ENCODE measurements at places on chromosomes 12 and 14.

DNA sequence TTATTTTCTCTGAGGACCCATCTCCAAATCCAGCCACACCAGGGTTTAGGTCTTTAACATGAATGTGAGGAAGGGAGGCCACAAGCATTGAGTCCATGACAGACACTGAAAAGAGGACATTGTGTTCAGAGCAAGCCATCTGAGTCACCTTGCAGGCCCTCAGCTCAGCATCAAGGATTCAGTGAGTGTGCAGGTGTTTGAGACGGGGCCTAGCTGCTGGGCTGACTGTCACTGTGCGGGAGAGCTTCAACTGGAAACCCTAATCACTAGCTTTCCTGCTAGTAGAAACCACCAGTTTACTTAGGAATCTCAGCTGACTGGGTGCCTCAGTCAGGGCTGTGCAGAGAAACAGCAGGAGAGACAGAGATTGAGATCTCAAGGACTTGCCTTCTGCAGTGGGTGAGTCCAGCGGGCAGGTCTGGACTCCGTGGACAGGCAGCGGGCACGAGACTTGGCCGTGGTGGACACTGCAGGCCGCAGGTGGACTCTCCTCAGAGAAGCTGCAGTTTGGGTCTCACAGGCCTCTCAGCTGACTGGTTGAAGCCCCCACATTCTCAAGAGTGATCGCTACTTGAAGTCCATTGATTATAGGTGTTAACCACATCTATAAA, 86.1 kb upstream of the DYNC1H1 start:
- DNase-seq = peak; percentile 80

DNA sequence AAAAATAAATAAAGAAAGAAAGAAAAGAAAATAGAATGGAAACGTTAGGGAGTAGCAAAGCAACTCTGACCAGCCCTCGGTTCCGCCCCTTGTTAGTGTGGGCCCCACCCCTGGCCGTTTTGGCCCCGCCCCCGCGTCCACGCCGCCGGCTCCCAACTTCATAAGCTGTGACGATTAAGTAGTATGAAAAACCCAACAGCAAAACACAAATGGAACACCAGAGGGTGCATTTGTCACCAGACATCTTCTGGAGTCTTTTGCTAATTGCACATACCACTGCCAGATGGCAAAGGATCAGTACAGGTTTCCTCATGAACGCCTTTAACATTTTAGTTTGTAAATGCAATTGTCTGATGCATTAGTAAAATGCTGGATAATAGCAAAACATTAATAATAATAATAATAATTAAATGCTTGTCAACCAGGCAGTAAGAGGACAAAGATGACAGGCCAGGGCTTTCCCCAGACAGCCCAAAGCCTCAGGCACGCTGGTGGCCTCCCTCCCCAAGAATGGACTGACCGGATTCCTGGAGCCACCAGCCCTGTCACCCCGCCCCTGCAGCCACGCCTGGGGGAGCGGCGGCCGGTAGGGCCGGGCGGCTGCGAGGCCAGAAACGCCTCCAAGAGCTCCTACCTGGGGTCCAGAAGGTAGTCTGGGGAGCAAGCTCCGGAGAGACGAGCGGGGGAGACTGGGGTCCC, 23.6 kb downstream of the HSP90AA1 start:
- no peak for DNase-seq

DNA sequence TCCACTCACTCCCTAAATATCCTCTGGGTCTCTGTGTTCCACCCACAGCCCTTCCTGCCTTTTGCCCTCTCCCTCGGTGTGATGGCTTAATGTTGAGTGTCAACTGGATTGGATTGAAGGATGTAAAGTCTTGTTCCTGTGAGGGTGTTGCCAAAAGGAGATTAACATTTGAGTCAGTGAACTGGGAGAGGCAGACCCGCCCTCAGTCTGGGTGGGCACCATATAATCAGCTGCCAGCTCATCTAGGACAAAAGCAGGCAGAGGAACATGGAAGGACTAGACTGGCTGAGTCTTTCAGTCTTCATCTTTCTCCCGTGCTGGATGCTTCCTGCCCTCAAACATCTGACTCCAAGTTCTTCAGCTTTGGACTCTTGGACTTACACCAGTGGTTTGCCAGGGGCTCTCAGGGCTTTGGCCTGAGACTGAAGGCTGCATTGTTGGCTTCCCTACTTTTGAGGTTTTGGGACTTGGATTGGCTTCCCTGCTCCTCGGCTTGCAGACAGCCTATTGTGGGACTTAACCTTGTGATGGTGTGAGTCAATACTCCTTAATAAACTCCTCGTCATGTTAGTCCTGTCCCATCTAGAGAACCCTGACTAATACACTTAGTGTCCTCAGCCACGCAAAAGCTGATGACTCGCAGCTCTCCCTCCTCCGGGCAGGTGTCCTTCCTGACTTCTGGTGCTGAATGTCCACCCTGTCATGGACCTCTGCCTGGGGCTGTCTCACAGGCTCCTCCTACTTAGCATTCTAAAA, 5.9 kb downstream of the DGLUCY start:
- no peak for DNase-seq

GRCh38 chr12:87756721-87757120, 272.5 kb downstream of the C12orf50 start:
- no peak for DNase-seq

DNA sequence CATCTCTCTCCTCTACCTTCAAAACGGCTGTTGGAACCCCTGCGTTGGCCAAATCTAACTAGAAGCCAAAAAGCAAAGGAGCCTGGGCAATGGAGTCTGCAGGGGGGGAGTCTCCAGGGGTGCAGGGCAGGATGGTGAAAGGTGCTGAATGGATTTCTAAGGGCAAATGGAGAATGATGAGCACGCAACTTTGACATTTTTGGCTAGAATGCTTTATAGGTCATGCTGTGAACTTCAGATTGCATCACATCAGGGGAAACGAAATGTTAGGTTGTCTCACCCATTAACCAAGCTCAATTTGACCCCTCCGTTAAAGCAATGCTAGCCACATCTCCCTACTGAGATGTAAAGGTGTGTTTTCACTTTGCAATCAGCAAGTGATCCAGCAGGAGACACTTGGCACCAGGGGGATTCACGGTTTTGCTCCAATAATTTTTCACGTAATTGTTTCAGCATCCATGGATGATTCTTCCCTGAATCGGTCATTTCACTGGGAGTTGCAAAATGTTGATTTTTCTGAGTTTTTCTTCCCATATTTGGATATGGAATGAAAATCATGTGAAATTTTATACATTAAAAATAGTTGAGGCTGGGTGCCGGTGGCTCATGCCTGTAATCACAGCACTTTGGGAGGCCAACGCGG, 78.0 kb upstream of the MDM1 start:
- no peak for DNase-seq

- no peak for DNase-seq
Measured at GRCh38 chr12:31724557-31724956, 4.3 kb downstream of the AMN1 start.

GRCh38 chr12:71071536-71072097, 86.2 kb downstream of the TSPAN8 start:
- no peak for DNase-seq

DNA sequence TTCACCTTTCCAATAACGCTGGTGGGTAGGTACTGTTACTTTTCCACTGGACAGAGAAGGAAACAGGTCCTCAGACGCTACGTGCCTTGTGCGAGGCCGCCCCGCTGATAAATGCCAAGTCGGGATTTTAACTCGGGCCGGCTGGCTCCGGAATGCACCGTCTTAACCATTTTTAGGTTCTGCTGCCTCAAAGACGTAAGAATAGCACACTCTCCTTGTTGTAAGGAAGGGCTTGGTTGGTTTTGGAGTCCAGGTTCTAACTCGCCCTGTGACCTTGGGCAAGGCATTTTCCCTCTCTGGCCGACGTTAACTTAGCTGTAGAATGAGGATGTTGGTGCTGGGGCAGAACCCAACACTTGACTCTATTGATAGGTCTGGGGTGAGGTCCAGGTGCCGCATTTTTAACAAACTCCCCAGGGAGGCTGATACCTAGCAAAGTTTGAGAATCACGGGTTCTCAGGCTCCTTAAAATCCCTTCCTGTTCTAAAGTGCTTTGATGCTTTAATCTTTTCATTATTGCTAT, 814 bp downstream of the ANKRD13A start:
- DNase-seq = no peak
